ENCODE measurements at places on chromosomes 12 and 14.
A peak's percentile ranks its signal among the peaks of the same experiment; 100 is the strongest.

GRCh38 chr14:66074537-66074936 lies 411.6 kb upstream of the CCDC196 start:
- no peak for DNase-seq

DNA sequence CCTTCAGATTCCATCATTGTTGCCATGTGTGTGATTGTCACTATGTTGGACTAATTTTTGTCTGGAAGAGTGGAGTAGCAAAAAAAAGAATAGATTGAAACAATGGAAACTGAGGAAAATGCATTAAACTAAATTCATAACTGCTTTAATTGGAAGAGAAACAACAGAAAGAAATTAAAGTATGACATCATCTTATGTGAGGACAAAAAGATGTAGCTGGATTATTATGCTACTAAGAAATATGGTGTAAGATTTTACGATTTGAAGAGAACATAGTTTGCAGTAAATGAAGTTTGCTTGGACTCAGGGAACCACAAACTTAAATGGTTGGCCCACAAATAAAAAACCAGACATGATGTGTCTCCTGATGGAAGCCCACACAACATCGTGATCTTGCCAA lies 76.8 kb downstream of the PRKCH start:
- DNase-seq = no peak

DNA sequence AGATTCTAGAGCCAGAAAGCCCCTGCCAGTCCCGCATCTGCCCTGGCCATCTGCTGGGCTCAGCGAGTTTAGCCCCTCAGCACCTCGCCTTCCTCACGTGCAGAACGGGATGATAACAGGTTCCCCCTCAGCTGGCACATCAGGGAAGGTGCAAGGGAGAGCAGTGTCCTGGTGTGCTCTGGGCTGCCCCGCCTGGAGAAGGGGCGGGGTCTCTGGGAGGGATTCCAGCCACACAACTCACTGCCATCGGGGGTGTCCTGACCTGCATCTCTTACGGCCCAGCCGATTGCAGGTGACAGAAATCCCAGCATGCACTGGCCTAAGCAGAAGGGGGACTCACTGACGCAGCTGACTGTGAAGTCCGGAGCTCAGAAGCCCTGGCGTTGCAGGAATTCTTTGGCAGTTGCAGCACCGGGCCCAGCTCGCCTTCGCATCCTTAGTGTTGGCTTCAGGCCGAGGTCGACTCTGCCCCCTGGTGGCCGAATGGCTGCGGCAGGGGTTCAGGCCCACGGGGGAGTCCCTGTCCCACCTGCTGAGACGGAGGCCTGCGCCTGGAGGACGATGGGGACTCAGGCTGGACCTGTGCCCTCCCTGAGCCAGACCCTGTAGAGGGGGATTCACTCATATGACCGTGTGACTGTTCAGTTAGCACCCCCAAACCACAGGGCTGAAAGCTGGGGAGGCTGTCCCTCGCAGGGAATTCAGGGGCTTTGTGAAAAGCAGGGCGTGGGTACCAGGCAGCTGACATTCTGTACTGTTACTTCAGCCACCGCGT lies 178.6 kb downstream of the ADGRD1 start:
- peak; percentile 76 for DNase-seq

DNA sequence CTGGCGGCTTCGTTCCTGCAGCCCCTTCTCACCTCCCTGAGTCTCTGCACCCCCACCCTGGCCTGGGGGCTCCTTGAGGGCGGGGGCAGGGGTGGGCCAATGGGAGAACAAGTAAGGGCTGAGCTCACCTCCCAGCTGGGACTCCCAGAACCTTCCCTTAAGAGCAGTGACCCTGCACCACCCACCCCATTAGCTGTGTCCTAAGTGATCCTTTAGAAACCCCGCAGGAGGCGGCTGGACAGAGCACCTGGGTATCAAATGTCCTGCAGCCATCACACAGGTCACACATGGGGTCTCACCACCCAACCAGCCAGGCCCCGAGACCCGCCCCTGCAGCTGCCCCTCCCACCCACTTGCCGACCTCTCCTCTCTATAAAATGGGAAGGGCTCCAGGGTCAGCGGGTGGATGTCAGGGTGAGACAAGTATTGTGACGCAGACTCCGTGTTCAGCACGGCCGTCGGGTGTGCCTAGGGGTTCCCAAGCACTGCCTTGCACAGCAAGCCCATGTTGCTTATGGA lies 151.2 kb upstream of the C14orf180 start:
- DNase-seq = no peak

GRCh38 chr12:9649532-9649940 lies 20.0 kb upstream of the CLEC2D start:
- no peak for DNase-seq

GRCh38 chr12:95169368-95169767 lies 47.9 kb downstream of the FGD6 start:
- DNase-seq = no peak

- DNase-seq = no peak
Measured at GRCh38 chr14:50620341-50620740, 47.8 kb downstream of the SAV1 start.

DNA sequence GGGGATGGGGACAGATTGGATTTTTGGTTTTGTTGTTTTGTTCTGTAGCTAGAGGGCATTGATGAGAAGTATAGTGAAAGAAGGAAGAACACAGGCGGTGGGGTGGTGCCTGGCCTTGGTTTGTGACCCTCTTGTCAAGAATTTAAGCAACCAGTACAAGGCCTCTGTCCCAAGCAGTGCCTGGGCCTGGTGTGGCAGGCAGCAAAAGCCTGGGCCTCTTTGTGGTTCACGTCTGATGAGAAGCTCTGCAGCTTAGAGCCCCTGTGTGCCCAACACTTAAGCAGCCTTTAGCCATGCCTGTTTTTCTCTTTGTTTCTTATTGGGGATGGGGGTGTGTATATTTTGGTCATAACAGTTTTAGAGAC lies 98.0 kb downstream of the PPP2R5C start:
- DNase-seq = no peak

DNA sequence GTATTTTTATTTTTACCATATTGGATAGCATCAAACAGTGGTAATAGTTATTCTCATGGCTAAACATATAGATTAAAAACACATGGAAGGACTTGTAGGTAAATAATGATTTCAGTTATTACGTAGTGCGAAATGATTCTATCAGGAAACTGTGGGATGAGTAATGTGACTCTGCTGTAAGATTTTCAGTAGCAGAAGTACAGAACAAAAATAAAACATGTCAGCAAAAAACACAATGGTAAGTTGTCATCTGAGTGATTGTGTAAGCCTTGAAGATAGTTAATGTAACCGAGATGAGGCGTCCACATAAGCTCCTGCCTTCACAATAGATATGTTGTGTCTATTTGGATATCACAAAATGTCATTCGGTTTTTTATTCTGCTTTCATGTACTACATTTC lies 99.8 kb downstream of the BORCS5 start:
- DNase-seq = no peak

DNA sequence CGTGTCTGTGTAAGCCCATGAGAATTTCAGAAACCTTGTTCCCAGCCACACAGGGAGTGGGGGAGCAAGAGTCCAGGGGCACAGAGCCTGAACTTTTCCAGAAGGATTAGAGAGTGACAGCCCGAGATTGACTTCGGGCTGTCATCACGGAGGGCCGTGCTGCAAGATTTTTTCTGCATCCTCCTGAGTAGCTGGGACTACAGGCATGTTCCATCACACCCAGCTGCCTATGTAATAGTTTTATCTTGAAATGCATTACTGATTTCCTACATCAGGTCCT lies 14.4 kb downstream of the EVL start:
- DNase-seq = no peak

GRCh38 chr12:1917172-1918070 lies 1.0 kb downstream of the CACNA2D4 start:
- peak; percentile 21 for DNase-seq

Data from tibial nerve (tissue), 4 donors.